ENCODE measurements at places on chromosomes 11 and 22.
A peak's percentile ranks its signal among the peaks of the same experiment; 100 is the strongest.

DNA sequence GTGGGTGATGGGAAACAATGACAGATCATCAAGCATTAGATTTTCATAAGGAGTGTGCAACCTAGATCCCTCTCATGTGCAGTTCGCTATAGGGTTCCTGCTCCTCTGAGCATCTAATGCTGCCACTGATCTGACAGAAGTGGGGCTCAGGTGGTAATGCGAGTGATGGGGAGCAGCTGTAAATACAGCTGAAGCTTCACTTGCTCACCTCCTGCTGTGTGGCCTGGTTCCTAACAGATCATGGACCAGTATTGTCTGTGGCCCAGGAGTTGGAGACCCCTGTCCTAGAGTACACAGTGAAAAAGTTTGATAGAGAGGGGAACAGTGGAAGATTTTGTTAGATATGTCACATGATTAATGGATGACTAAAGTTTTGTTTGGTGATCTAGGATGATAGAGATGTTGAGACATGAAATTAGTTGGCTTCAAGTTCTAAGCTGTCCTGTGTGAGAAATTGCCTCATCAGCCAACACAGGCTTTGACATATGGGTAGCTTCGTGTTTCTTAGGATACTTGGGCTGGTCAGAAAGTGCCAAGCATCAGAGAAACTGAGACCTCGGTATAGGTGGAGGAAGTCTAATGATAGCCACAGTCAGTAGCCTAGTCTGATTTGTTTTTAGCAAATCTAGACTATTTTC is 47.4 kb downstream of the ARHGEF12 start:
- DNase-seq: no peak

DNA sequence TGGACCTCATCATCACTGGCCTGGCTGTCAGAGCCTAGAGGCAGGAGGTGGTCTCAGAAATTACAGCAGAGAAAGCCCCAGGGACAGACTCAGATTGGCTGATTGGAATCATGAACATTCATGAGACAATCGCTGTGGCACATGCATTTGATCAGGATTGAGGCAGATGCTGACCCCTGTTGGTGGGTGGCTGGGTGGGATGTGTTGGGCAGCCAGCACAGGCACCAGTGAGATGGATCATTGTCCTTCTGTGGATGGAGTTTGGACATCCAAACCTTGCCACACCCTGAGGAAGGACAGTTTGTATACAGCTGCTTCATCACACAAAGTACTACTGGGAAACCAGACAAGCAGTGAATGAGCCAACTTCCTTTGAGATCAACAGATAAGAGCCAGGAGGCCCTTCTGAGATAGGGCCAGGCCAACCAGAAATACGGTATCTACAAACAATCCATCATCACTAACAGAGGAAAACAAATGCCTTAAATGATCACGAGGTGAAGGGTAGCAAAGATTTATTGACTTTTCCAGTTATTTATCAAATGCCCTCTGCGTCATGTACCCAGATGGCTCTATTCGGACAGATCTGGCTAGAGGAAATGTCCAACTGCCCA is 17.3 kb downstream of the COMMD9 start:
- no peak for DNase-seq

- no peak for DNase-seq
Measured at GRCh38 chr22:17705546-17705945, 67.0 kb downstream of the BCL2L13 start.

GRCh38 chr22:32407312-32407711 is 4.7 kb downstream of the RTCB start:
- DNase-seq: no peak

- DNase-seq: no peak
Measured at GRCh38 chr11:68341557-68342458, 29.4 kb downstream of the LRP5 start.

- DNase-seq: no peak
Measured at GRCh38 chr11:116512841-116513240, 259.9 kb downstream of the BUD13 start.

DNA sequence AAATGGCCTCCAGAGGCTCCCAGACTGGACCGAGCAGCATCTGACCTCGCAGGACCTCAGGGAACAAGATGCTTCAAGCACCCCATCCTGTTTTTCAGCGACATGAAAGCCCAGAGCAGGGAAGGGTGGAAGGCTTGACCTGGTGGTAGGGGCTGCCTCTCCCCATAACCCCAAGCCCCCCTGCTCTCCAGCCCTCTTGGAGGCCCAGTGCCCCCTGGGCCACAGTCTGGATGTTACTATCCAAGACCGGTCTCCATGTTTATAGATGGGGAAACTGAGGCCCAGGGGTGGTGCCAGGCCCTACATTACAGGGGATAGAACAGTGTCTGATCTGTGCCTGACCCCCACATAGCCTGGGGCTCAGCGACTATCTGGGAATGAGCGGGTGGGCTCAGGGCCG is 7.0 kb downstream of the FGF3 start:
- no peak for DNase-seq

GRCh38 chr11:8290081-8290810 is 26.6 kb upstream of the LMO1 start:
- no peak for DNase-seq

GRCh38 chr11:36455658-36456111 is 54.4 kb downstream of the TRAF6 start:
- no peak for DNase-seq

DNA sequence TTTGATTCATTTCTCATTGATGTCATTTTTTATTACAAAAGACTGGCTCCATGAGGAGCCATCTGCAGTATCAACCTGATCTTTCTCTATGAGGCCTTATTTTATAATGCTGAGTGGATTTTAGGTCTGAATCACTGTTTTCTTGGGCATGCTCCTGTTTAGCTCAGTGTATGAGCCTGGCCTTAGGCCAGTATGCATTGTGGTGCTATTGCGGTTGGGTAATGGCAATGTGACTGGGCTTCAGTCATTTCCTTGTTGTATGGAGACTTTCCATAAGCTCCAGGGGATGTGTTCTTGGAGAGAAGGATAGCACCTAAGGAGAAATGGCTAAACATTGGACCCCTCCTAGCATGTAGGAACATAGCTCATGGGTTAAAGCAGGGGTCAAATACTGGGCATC is 293.2 kb downstream of the NELL1 start:
- DNase-seq: no peak

- no peak for DNase-seq
Measured at GRCh38 chr11:119468511-119468910, 45.5 kb upstream of the THY1 start.

- DNase-seq: no peak
Measured at GRCh38 chr22:47215851-47216250, 453.4 kb downstream of the TBC1D22A start.

DNA sequence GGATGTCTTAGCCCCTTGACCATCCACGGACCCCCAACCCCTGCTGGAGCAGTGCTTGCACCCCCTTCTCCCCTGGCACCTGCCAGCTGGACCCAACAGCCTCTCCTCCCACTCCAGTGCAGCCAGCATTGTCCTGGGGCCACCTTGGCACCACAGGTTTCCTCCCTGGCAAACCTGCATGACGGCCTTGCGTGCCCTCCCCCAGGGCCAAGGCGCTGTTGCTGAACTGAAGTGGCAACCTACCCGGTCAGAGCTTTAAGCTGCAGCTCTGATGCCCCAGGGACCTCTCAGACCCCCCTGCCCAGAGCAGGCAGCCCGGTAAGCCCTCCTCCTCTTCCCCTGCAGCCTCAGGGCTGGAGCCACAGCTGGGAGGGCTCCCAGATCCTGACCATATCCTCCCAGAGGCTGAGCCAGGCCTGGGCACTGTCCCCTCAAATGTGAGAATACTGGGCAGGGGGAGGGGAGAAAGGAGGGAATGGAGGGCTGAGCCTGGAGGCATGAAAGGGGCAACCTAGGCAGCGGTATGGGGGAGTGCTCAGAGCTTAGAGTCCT is 1.8 kb upstream of the LRRC75B start:
- no peak for DNase-seq

DNA sequence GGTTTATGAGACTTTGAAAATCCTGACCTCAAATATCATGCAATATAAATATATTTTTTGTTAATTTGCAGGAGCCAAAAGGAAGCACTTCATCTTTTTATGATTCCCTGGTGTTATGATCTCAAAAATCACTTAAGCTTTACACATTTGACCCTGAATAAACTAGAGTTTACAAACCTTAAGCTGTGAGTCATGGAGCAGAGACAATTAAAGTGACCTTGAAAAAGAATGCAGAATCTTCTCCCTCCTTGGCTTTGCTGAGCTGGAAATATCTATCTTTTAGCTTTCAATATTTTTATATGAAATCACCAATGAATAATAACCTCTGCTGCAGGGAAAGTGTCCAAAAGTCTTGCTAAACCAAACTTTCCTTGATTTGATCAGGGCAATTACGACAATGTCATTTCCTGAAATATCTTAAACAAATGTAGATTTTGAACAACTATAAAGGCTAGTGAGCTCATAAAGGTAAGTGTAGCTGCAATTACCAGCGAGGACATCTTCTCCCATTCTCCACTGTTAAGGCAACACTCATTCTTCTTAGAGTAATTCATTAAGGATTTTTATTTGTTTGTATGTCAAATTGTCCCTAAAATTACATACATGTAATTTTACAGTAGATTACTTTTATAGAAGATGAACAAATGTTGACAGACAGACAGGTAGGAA is 747.0 kb upstream of the LUZP2 start:
- no peak for DNase-seq

- peak; percentile 58 for DNase-seq
Measured at GRCh38 chr11:76721755-76722677, 51.5 kb upstream of the LRRC32 start.

GRCh38 chr11:122271137-122271536 is 155.1 kb upstream of the BLID start:
- DNase-seq: no peak
